CD4-positive, alpha-beta T cell treated with Interleukin-12 subunit alpha and Interleukin-12 subunit beta, for 1 hour (primary cell): ENCODE measurements at places on chromosomes 7 and 10.
A peak's percentile ranks its signal among the peaks of the same experiment; 100 is the strongest.

DNA sequence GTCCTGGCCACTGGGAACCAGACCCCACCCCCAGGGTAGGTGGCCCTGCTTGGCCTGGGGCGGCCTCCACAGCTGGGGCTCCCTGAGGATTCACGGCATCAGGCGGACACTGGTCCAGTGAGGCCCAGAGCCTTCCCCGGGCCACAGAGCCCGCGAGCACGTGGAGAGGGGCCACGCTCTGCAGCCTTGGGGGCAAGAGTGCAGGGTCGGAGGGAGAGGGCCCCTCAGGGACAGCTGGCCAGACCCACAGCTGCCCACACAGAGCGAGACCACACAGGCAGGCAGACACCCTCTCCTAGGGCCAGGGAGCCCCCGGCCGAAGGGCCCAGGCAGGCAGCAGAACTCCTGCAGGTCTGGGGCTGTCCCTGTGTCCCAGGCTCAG lies 10.7 kb downstream of the VENTX start:
- no peak for DNase-seq

DNA sequence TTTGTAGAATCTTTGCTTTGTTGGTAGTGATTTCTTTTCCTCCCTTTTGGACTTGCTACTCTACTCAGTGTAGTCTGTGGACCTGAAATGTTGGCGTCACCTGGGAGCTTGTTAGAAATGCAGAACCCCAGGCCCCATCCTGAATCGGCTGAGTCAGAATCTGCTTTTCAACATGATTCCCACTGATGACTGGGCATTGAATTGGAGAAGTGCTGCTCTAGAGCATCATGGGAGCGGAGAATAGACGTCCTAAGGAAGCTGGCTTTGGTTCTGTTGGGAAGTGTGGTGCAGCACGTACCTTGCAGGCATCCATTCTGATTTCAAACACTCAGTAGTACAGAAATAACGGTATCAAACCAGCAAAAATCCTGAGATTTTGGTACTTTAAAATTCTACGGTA lies 54.7 kb downstream of the RBM33 start:
- DNase-seq: no peak

DNA sequence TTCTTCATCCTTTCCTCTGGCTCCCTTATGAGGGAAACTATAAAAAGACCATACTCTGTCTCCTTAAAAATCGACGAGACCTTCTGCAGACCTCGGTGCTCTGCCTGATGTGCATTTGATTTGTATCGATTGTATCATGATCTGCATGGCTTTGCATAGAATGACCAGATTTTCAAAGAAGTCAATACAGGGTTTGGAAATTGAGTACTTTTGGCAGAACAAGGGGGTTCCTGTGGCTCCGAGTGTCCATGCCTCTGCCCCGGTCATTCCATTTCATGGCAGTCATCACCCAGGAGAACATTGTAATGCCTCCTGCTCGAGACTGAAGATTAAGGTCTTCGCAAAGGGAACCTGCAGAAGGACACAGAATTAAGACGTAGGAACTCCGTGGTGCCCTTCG lies 685 bp downstream of the CASP2 start:
- DNase-seq: no peak

- no peak for DNase-seq
Measured at GRCh38 chr7:128247640-128248194, 6.6 kb downstream of the LEP start.

DNA sequence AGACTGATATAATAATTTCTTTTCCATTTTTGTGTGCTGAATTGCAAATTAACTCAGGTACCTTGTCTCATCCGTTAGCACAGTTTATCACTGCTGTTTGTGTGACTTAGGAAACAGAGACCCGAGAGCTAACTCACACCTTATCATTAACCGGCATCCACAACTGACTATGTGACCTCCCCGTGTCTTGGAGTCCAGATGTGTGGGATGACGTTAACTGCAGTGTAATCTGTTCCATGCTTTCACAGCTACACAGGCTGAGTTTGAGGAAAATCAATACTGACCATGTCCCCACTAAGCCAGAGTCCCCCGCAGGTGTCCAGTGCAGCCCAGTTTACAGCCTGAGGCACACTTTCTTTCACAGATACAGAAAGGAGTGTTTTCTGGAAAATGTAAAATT lies 154.7 kb downstream of the COBL start:
- DNase-seq: no peak

GRCh38 chr7:26588511-26588910 lies 275.9 kb downstream of the SKAP2 start:
- DNase-seq: no peak

- DNase-seq: no peak
Measured at GRCh38 chr10:71712170-71712569, 7.4 kb downstream of the C10orf105 start.

DNA sequence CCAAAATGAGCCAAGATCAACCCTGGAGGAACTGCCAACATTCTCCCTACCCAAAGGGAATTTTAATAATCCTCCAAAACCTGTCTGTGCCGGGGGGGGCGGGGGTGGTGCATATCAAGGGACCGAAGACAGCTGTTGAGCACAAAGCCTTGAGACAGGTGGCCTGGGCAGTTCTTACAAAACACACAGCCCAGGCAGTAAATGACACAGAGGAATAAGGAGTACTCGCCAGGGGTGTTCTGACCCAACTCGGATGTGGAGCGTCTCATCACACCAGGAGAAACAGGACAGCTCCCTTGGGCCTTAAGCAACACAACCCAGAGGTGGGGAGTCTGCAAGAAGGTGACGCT lies 35.6 kb downstream of the PLAC9 start:
- no peak for DNase-seq

- DNase-seq: peak; percentile 61
Measured at GRCh38 chr10:43265799-43266721, 805 bp downstream of the RASGEF1A start.
